Muscle of back (tissue), 13 donors: ENCODE measurements at places on chromosomes 11 and 22.

DNA sequence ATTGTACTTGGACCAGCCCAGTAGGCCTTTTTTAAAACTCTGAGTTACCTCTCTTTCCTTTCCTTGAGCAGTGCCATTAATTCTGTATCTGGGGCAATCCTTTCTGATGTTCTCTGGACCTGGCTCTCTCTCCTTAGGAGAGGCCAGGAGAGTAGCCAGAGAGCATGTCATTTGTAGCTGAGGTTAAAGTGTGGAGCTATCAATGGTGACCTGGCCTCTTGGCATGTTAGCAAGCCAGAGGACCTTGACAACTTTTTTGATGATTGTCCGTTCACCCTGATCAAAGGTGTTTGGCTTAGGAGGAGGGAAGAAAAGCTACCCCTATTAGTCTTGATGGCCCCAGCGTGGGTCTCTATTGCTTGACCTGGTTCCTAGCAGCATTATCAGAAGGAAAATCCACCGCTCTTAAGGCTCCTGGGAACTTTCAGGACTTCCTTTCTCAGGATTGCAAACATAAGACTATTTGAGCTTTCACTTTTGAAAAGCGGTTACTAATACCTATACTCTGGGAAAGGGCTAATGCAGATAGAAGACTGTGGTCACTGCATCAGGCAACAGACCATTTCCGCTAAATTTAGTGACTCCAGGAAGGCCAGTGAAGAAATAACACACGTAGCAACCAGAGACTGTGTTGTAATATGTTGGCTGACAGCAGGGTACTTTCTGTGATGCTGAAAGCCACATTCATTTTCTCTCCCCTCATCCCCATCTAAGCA is 18.2 kb downstream of the LIMK2 start:
- DNase-seq, result no peak

DNA sequence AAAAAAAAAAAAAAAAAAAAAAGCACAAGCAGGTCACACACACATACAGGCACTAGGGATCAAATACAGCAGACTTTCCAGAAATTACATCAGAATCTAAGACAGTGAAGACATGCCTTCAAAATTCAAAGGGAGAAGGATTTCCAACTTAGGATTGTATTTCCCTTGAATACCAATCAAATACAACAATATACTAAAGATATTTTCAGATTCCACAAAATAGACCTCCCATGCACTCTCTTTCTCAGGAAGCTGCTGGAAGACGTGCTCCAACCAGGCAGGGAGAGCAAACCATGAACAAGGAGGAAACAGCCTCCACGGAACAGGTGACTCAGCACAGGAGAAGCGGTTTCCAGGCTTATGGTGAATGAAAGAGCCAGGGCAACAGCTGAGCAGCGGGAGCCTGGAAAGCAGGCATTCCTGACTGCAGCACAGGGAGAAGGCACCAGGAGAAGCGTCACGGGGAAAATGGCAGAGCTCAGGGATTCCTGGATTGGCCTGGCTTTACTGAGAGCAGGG is 32.0 kb downstream of the TMEM184B start:
- peak; percentile 86 for DNase-seq

DNA sequence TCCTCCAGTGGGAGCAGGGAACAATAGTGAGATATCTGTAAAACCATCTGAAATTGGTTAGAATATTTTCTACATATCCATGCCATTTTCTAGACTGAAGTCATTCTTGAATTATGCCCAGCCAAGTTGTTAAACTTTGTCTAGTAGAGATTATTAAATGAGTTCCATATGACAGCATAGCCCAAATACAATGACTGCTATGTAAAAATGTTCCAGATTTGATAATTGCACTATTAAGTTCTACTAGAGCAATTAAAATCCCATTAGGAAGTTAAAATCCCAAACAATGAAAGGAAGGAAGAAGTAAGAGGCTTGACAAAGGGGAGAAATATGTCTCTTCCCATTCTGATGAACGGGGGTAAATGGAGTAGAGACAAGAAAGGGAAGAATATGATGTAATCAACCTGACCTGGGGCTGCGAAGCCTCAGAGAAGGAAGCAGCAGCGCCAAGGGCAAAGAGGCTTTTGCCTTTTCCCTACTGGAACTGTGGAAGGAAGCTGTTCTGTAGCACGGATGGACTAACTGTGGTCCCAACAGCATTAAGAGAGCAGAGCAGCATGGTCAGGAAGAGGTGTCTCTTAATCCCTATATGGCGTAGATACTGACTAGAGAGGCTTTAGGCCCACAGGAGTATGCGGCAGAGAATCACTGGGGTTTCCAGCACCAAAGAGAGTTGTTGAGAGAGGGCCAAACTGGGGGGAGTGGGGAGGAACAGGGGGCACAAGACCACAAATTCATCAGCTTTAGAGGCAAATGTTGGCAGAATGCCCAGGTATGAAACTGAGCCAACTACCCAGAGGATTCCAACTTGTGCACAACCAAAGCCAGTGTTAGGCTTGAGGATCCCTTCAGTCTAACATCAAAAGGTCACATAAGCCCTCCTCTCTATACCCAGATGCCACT is 26.7 kb downstream of the RRP8 start:
- DNase-seq, result peak; percentile 59

DNA sequence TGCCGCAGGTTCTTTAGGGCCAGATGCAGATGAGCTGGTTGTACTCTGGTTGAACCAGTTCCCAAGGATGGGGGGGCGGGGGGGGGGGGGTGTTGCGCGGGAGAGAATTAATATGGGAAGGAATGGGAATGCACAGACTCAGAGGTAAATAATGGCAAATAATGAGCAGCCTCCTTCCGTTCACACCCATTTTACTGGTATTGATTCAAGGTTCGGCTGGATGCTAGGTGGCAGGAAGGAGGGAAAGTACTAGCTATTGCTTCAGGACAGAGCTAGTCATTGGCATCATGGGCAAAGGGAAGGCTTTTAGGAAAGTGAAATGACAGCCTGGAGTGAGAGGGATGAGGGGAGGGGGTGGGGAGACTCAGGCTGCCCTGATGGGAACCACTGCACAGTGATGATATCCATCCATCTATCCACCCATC is at the start of gene VSTM5:
TSS of gene VSTM5 (minus strand) at position 25 of the 425 bp plus-strand sequence. CDS start 116 bp downstream, outside the sequence.
- no peak for DNase-seq

GRCh38 chr11:124605719-124606118 is 5.5 kb upstream of the PANX3 start:
- DNase-seq, result no peak

- DNase-seq, result no peak
These were observed 5.3 kb downstream of the DMC1 start for GRCh38 chr22:38564669-38565068.
